ENCODE measurements at places on chromosomes 12 and 14.

DNA sequence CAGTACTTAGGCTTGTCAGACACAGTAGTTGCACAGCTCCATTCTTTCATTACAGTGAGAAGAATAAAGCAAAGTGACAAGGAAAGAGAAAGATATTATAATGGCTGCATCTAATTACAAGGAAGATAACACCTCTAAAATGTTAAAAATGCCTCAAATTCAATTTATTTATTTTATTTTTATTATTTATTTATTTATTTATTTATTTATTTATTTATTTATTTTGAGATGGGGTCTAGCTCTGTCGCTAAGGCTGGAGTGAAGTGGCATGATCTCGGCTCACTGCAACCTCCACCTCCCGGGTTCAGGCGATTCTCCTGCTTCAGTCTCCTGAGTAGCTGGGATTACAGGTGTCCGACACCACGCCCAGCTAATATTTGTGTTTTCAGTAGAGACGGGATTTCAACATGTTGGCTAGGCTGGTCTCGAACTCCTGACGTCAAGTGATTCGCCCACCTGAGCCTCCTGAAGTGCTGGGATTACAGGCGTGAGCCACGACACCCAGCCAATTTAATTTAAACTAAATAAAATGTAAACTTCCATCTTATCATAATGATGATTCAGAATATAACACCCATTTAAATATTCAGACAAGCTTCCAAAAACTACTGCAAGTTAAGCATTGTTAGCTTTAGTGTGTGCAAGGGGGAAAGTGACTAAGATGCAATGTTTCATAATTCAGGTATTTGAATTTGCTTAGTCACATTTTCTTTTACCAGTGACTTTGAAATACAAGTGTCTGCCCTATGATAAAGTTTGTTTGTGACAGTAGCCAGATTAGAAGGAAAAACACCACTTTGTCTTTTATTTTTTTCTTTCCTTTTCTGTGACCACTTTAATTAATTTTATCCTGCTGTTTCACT, 2.4 kb upstream of the CFAP54 start:
- DNase-seq = no peak

GRCh38 chr12:90102957-90103652, 394.5 kb upstream of the ATP2B1 start:
- peak; percentile 29 for DNase-seq

- DNase-seq = no peak
Measured at GRCh38 chr12:119593578-119594398, at the start of gene TMEM233. TMEM233 (plus strand) TSS chr12:119593774; CDS start chr12:119593849, 75 bp downstream.

- no peak for DNase-seq
Measured at GRCh38 chr12:80200414-80200813, 101.1 kb downstream of the OTOGL start.

GRCh38 chr12:104750061-104750460, 208.0 kb downstream of the SLC41A2 start:
- DNase-seq = no peak

DNA sequence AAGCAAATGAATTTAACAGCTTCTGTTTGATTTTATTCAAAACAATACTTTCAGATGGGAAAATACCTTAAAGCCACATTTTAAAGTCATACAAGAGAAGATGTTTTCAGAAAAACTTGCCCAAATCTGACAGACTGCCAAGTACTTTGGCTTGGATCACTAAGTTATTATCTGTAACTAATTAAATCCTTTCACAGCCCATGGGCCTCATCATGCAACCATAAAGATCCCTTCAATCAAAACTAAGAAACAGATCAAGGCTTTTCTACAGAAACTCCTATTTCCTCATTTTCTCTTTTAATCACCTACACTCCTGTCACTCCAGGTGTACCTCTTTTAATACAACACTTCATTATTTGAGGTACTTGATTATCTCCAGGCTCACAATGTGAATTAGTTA, 28.1 kb downstream of the BLTP3B start:
- DNase-seq = no peak

- DNase-seq = no peak
Measured at GRCh38 chr12:26630546-26631027, 202.4 kb downstream of the ITPR2 start.

GRCh38 chr12:80044694-80045046, 54.7 kb upstream of the OTOGL start:
- DNase-seq = peak; percentile 12

DNA sequence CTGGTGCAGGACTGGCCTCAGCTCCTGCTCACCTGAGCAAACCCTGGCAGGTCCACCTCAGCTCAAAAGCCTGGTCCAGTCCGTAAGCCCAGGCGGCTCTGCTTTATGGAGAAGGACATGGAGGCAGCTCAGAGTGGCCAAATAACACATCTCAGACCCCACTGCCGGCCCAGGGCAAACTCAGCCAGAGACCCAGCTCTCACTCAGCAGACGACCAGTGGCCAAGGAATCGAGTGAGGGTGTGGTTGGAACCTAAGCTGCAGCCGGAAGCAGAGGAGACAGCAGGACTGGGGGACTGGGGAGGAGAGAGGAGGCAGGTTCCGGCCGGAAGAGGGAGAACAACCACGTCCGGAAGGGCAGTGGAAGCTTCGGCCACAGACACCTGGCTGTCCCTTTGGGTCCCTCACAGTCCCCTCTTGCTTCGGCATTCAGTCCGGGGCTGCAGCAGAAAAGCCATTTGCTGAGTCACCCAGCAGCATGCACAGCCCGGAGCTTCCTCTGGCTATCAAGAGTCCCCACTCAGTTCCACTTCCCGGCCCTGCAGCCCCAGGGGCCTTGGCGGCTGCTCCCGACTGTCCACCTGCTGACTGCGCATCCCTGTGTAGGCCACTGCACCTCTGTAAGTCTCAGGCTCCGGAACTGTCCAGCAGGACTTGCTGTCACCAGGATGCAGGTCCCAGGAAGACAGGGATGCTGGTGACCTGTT, 104.0 kb downstream of the CALM1 start:
- DNase-seq = no peak

DNA sequence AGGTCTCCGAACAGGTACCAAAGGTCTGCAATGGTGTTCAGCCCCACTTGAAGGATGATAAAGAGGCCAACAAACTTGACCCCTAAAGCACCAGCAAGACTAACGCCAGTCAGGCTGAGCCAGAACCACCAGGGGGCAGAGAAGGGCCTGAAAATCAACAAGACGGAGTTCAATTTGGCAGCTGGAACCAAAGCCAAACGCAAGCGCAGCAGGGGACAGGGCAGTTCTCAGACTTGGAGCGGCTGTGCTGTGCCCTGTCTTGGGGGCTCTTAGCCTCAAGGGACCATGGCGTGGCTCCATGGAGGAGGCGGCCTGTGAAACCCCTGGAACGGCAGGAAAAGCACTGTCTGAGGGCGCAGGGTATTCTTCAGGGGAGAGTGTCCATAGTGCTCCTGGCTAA, 19.6 kb downstream of the POMT2 start:
- peak; percentile 68 for DNase-seq

GRCh38 chr12:41514907-41515306, 326.8 kb downstream of the PDZRN4 start:
- DNase-seq = peak; percentile 2

- no peak for DNase-seq
Measured at GRCh38 chr12:128408669-128409068, 141.7 kb downstream of the TMEM132C start.

- DNase-seq = no peak
Measured at GRCh38 chr12:3892631-3893030, 19.4 kb upstream of the PARP11 start.

- DNase-seq = no peak
Measured at GRCh38 chr14:82667006-82667405, 1133.4 kb upstream of the SEL1L start.

GRCh38 chr14:95862243-95862642, 14.4 kb upstream of the TUNAR start:
- DNase-seq = no peak

DNA sequence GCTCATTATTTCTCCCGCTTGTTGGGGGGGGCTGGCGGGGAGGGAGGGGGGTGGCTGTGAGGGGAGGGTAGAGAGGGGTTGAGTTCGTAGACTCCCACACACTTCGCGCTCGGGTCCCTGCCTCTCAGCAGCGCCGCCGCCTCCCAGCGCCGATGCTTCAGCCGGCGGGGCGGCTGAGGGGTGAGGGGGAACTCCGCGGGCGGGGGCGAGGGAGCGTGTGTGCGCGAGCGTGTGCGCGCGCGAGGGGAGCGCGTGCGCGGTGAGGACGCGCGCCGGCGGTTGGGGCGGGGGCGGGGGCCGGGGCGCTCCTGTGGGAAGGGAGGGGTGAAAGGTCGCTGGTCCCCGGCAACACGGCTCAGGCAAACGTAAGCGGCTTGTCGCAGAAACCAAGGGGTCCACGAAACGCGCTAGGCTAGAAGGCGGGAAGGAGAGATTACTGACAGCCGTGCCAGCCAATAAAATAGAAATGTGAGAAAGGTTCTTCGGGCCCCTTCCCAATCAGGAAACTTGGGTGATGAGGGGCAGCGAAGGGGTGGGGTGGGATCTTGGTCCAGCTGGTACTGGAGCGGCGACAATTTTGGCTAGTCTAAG, 343 bp upstream of the NOVA1 start:
- no peak for DNase-seq

GRCh38 chr12:106229036-106229591, 18.7 kb downstream of the CKAP4 start:
- no peak for DNase-seq

DNA sequence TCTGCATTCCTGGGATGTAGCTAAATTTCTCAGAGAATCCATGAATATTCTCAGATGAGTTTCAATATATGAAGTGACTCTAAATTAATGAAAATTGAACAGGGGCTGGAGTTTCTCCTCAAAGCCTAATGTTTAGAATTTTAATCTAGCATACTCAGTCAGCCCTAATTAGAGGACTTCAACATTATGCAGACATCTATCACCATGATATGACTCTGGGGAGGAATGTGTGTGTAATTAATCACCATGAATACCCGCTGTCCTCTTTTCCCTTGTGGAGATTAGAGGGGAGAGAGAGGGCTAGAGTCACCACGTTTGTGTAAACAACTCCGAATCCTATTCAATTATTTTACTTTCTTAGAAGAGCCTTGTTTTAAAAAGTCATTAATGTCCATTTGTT, 698.6 kb upstream of the MDGA2 start:
- no peak for DNase-seq

DNA sequence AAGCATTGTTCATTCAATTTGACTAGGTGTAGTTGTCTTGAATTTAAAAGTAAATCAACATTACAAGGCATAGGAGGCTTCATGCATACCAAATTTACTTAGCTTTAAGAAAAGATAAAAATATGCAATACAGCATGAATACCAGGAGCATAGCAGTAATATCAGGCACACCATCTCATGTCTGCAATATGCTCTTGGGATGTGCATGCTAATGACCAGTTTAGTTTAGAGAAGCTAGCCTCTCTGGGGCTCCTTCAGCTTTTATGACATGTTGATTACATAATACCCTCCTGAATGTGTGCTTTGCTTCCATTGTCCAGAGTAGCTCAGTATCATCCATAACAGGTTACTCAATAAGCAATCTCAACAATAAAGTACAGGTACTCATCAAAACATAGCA, 497.2 kb downstream of the FLRT2 start:
- DNase-seq = no peak

DNA sequence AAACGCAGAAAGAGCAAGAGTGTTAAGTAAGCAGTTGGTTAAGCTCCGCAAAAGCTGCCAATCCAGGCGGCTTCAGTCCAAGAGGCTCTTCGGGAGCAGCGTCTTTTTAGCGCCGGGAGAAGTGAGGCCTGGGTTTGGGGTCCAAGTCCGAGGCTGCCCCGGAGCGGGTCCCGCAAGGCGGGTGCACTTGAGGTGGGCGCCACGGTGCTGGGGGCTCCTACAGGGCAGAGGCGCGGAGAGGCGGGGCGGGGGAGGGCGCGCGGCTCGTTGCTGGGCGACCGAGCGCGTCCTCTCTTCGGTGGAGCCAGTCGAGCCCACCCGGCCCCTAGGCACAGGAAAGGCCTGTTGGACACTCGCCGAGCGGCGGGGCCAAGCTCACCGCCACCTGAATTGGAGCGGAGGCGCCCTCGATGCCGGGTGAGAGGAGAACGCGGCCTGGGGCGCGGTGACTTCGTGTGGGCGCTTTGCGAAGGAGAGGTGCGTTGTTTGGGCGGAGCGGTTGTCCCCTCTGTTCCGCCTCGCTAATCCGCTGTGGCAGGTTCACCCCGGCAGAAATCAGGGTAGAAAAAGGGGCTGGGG, 15.6 kb downstream of the TTC6 start:
- no peak for DNase-seq

- DNase-seq = no peak
Measured at GRCh38 chr14:101542391-101542790, 18.9 kb upstream of the DIO3 start.

GRCh38 chr12:29152223-29152868, 3.3 kb downstream of the FAR2 start:
- no peak for DNase-seq

- DNase-seq = no peak
Measured at GRCh38 chr14:89365061-89365801, 51.8 kb downstream of the FOXN3 start.

GRCh38 chr12:9051158-9051550, 61.8 kb downstream of the KLRG1 start:
- no peak for DNase-seq

GRCh38 chr12:114344831-114345230, 61.1 kb downstream of the TBX5 start:
- no peak for DNase-seq

- no peak for DNase-seq
Measured at GRCh38 chr12:100567945-100568344, 5.5 kb upstream of the GAS2L3 start.

DNA sequence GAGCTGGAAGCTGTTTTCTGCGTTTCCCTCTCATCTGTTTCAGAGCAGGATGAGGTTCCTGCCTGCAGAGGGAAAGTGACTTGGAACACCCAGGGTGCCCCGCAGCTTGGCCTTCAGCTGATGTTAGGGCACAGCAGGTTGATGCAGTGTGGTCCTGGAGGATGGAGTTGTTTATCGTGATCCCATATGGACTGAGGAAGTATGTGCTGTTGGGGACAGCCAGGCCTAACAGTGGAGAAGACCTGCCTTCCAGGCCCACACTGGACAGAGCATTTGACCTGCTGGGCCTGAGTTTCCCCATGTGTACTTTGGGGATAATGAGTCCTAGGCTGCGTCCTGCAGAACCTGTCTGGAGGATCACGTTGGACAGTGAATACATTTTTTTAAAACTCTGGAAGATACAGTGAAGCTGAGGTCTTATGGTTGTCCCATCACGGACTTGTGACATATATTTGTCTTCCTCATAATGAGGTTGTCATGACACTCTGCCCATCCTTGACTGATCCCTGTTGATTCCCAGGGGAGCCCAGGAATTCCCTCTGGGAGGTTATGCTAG, 12.8 kb downstream of the SERPINA1 start:
- DNase-seq = no peak

DNA sequence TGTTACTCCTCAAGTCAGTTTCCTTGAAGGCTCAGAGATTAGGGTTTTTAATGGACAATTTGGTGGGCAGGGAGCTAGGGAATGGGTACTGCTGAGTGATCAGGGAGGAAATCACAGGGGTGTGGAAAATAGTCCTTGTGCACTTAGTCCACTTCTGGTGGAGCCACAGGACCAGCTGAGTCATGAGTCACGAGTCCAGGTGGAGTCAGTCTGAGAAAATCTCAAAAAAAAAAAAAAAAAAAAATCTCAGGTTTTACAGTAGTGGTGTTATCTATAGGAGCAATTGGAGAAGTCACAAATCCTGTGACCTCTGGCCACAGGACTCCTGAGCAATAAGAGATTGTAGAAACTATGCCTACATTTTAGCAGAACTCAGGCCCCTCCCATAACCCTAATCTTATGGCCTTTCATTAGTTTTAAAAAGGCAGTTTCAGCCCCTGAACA, 28.2 kb upstream of the AMN1 start:
- DNase-seq = peak; percentile 52

All from HCT116 (cell line).